ENCODE measurements at places on chromosomes 1 and 21. TPM values are rescaled to one million over a fixed set of nuclear protein-coding genes. Genes with fewer than 3 reads are reported as not detected.
A peak's percentile ranks its signal among the peaks of the same experiment; 100 is the strongest.

GRCh38 chr1:96510911-96511310, 210.7 kb upstream of the PTBP2 start:
- H3K27ac ChIP-seq, result no peak overlapping the region
- no peak overlapping the region for H3K4me3 ChIP-seq
- DNase-seq, result no peak
- H3K27me3 ChIP-seq, result no peaks in the 10 kb centered on the region

RIPK4 gene
- 56.3 TPM for total RNA-seq

DNA sequence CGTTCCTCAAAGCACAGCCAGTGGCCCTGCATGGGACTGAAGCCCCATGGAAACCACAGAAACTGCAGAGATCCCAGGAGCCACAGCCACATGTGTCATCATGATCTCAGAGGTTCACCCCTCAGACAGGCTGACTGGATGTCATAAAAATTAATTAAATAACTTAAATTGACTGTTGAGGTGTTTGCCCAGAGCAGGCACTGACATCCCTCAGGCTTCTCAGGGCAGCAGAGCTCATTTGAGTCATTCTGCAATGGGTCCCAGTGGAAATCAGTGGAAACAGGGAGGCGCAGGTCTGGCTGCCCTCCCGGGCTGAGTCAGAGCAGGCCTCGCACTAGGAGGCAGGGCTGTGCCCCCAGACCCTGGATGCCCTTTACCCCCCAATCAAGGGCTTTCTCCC, 135.1 kb downstream of the CDC7 start:
- no peak overlapping the region for H3K27ac ChIP-seq
- no peak overlapping the region for H3K4me3 ChIP-seq
- H3K27me3 ChIP-seq, result no peaks in the 10 kb centered on the region
- no peaks in the 10 kb centered on the region for H3K4me1 ChIP-seq

GRCh38 chr1:155882235-155882634, 22.9 kb downstream of the SYT11 start:
- H3K27me3 ChIP-seq, result peaks cover 22% of the 10 kb centered on the region
- H3K36me3 ChIP-seq, result no peaks in the 10 kb centered on the region
- no peak overlapping the region for H3K4me3 ChIP-seq
- DNase-seq, result no peak

GRCh38 chr1:47230692-47231300, 1.2 kb downstream of the TAL1 start:
- no peak overlapping the region for H3K4me3 ChIP-seq
- H3K27ac ChIP-seq, result no peak overlapping the region

GRCh38 chr1:147633759-147634158, 36.6 kb downstream of the ACP6 start:
- no peak for DNase-seq
- H3K27me3 ChIP-seq, result peaks cover 9% of the 10 kb centered on the region
- peaks cover 3% of the 10 kb centered on the region for H3K4me1 ChIP-seq

LRRC39 gene
- 0.84 TPM for total RNA-seq

DNA sequence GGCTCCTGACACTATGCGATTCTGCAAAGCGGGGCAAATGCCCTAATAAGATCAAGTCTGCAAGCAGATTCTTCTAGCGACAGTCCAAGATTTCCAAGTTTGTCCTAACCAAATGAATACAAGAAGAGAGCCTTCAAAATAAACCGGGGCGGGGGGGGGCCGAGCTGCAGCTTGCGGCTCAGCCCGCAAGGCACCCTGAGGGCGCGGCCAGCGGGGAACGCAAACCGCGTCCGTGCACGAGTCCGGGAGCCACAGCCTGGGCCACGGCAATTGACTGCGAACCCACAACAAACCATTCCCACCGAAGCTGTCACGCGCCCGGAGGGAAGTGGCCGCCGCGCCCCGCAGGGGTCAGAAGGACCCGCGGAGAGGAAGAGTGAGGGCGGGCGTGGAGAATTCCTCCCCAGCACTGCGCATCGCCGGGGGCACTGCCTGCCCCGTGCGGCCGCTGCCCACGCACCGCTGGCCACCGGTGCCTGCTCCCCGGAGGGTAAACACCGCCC, 687 bp downstream of the TGFBR3 start:
- peak overlapping the region; percentile 80 for H3K4me3 ChIP-seq
- no peak for DNase-seq
- H3K27me3 ChIP-seq, result peaks cover 38% of the 10 kb centered on the region
- H3K4me1 ChIP-seq, result peaks cover 4% of the 10 kb centered on the region
- no peak overlapping the region for H3K27ac ChIP-seq

DNA sequence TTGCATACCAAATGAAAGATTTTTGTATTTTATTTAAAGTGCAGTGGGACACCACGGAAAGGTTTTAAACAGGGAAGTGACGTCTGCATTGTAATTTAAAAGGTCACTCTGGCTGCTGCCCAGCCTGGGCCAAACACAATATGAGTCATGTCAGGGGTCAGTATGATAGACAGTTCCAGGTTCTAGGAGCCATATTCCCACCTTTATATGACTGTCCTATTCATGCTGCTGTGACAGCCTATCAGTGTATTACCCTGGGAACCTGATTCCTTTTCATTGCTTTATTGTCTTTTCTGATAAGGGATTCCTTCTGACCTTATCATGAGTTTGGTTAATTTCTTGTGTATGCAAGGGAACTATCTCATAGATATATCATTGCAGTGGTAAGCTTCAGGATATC, 5.3 kb downstream of the VANGL1 start:
- peaks cover 32% of the 10 kb centered on the region for H3K4me1 ChIP-seq
- H3K4me3 ChIP-seq, result peak overlapping the region; percentile 57
- no peak overlapping the region for H3K27ac ChIP-seq
- peaks cover 25% of the 10 kb centered on the region for H3K36me3 ChIP-seq

KCNQ4 gene
- 0.22 TPM for total RNA-seq

GRCh38 chr21:38809198-38809878, 3.6 kb downstream of the ETS2 start:
- peaks cover 7% of the 10 kb centered on the region for H3K4me1 ChIP-seq
- peaks cover 65% of the 10 kb centered on the region for H3K36me3 ChIP-seq
- peak overlapping the region; percentile 98 for H3K4me3 ChIP-seq
- no peaks in the 10 kb centered on the region for H3K27me3 ChIP-seq
- no peak overlapping the region for H3K27ac ChIP-seq

PGLYRP4 gene
- not detected for total RNA-seq

GRCh38 chr1:162422662-162423375, 10.9 kb upstream of the SH2D1B start:
- no peaks in the 10 kb centered on the region for H3K36me3 ChIP-seq
- no peak overlapping the region for H3K4me3 ChIP-seq
- DNase-seq, result no peak

Data from endodermal cell (in vitro differentiated cells).